Frontal cortex (tissue), 4 donors: ENCODE measurements at places on chromosomes 6 and 20.

GRCh38 chr20:45061244-45061643, 39.7 kb downstream of the KCNS1 start:
- DNase-seq, result no peak

GRCh38 chr6:43060034-43060754, 763 bp downstream of the KLC4 start:
- DNase-seq, result no peak

DNA sequence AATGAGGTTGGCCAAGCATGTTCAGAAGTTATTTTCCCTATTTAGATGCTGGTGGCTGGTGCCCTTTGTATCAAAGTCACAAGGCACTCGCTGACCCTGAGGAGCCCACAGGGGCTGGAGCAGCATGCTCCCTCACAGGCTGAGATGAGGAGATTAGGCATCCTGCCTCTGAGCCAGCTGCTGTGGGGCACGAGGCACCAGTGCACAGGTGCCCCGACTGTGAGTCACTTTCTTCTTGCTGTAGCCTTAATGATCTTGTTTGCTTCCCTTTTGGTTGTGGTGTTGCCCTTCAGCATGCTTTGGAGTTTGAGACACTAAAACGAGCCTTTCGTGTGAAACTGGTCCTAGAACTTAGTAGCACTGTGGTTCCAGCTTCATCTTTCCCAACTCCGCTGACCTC, 4.3 kb downstream of the PSMG4 start:
- no peak for DNase-seq

GRCh38 chr6:36912586-36912985, 26.8 kb downstream of the C6orf89 start:
- DNase-seq, result peak; percentile 27

- no peak for DNase-seq
These were observed 459.8 kb upstream of the RUNX2 start for GRCh38 chr6:44868335-44868668.

GRCh38 chr6:154164397-154164796, 125.4 kb downstream of the OPRM1 start:
- DNase-seq, result no peak

DNA sequence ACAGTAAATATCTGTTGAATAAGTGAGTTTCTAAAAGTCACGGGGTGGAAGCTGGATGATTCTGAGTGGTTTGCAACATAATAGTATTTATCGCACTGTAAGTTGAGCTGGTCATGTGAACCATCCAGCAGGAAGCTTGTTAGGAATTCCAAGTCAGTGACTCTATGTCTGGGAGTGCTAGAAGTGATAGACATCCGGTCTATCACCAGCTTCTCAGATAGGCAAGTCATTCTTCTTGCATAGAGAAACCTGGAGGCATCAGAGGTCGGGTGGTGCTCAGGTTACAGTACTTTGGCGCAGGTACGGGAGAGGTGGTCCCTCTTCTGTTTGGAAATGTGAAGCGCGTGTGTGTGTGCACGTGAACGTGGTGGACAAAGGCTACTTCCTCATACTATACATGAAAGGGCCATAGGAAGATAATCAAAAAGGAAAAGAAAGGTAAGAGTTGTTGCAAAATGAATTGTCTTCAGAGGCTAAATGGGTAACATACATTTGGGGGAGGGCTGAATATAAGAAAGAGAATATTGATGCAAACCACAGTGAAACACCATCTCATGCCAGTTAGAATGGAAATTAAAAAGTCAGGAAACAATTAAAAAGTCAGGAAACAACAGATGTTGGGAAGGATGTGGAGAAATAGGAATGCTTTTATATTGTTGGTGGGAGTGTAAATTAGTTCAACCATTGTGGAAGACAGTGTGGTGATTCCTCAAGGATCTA, 299.3 kb upstream of the ZFP64 start:
- DNase-seq, result no peak

DNA sequence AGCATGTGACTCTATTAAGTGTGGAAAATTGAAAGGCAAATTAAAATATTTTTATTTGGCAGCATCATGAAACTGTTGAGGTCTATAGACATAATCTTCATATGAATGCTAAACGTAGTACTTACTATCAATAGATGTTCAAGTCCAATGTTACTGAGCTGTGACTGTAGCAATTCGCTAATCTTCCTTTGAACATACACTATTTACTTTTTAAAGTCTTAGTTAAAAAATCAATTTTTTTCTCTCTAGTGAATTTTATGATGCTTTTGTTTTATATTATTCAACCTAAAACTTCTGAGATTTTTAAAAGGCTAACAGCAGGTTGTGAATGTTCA, 85.2 kb upstream of the ELOVL5 start:
- DNase-seq, result no peak

- no peak for DNase-seq
These were observed 17.7 kb upstream of the PARD6B start for GRCh38 chr20:50713657-50714101.

DNA sequence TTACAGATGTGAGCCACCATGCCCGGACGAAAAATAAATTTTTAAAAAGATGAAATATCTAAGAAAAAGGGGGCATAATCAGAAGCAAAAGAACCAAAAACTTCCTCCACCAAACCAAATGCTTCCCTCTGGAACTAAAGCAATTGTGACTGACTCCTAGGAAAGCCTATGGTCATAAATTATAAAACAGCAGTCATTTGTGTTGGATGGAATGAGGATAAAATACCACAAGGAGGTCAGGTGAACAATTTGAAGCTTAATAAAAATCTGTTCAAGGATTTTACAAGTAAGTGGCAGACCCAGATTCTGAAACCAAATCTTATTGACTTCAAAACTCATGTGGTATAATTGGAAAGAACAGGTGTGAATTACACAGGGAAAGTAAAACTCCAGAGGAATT, 114.5 kb downstream of the KIF13A start:
- no peak for DNase-seq

DNA sequence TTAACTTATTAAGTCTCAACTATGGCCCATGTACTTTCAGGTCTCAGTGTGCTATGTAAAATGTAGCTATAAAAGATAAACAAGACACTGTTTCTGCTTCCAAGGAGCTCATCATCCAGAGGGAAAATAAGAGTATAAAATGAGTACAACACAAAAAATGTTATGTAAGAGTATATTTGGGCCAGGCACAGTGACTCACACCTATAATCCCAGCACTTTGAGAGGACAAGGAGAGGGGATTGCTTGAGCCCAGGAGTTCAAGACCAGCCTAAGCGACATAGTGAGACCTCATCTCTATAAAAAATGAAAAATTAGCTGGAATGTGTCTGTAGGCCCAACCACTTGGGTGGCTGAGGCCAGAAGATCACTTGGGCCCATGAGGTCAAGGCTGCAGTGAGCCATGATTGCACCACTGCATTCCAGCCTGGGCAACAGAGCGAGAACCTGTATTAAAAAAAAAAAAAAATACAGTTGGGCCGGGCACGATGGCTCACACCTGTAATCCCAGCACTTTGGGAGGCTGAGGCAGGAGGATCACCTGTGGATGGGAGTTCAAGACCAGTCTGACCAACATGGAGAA, 124.0 kb downstream of the EDN1 start:
- no peak for DNase-seq

DNA sequence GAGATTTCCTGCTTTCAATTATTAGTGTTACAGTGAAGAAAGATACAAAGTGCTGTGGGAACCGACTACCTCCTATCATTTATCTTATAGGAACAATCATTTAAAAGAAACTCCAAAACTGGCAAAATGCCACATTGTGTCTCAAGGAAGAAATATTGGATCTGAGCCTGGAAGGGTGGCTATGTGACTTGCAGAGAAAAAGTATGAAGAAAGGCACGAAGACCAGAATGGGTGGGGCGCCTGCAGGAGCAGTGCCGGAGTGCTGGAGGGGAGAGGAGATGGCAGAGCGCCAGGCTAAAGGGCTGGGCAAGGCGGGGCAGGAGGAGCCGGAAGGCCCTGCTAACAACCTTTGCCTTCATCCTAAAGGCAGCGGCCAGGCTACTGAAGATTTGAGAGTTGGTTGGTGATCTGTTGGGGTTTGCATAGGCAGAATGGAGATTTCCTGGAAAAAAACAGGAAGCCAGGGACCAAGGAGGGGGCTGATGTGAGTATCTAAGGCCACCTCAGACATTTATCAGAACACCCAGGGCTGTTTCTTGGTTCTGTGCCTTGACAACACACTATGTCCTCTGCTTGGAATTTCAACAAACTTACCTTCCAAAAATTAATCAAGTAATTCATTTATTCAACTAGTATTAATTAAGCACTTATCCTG, 125.6 kb downstream of the MAFB start:
- DNase-seq, result no peak

DNA sequence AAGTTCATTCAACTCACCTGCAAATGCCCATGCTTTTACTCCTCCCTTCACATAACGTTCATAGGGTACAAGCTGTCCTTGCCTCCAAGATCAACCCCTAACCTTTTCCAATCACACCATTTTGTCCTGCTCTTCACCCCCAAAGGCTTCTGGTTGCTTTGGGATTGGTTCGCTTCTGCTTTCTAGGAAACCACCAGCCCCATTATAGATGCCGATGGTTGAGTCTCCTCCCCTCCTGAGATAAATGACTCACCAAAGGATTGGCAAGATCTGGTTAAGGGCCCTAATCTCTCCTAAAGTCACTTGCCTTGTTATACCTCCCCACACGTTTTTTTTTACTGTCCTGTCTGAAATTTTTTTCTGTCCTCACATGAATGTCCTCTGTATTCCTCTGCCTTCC, 311.4 kb downstream of the HACE1 start:
- no peak for DNase-seq

DNA sequence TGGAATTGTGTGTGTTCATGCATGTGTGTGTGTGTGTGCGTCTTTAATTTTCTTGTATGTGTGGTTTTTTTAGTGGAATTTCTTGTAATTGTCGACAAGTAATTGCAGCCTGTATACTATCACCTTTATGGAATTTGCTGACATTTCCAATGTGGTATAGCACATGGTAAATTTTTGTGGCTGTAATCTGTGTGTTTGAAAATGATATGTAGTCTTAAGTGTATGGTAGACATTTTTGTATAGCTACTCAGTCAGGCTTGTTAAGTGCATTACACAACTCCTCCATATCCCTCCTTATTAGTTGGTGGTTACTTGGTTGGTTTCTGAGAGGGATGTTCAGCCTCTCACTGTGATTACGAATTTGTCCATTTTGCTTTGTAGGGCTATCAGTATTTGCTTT, 384.5 kb upstream of the HSF2 start:
- DNase-seq, result no peak

- no peak for DNase-seq
These were observed 12.0 kb upstream of the ANKRD60 start for GRCh38 chr20:58240471-58240870.
